ENCODE measurements at places on chromosomes 2 and 18. TPM values are rescaled to one million over a fixed set of nuclear protein-coding genes. Genes with fewer than 3 reads are reported as not detected.

- DNase-seq: no peak
Measured at GRCh38 chr2:47504174-47504810, 101.3 kb downstream of the MSH2 start.

DNA sequence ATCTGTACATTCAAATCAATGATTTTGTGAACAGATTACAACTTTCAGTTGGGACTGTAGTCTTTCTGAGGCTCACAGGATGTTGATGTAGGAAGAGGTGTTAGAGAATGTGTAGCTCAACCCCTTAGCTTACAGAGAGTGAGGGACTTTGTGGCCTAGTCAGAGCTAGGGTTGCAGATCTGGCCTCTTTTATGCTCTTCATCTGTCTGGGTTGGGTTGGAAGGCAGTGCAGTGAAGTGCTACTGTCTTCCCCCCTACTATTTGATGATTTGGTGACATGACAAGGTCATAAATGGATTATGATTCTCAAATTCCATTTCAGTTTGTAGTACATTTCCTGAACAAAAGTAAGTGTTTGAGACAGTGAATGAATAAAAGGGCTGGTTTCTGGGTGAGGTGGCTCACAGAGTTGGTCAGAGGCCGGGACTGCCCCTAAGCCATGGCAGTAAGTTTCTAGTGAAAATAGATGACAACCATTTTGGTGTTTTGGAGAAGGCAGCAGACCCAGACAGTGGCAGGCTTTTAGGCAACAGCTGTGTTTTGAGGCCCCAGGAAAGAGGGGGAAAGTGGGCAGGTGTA, 21.6 kb downstream of the MAP4K4 start:
- DNase-seq: no peak

DNA sequence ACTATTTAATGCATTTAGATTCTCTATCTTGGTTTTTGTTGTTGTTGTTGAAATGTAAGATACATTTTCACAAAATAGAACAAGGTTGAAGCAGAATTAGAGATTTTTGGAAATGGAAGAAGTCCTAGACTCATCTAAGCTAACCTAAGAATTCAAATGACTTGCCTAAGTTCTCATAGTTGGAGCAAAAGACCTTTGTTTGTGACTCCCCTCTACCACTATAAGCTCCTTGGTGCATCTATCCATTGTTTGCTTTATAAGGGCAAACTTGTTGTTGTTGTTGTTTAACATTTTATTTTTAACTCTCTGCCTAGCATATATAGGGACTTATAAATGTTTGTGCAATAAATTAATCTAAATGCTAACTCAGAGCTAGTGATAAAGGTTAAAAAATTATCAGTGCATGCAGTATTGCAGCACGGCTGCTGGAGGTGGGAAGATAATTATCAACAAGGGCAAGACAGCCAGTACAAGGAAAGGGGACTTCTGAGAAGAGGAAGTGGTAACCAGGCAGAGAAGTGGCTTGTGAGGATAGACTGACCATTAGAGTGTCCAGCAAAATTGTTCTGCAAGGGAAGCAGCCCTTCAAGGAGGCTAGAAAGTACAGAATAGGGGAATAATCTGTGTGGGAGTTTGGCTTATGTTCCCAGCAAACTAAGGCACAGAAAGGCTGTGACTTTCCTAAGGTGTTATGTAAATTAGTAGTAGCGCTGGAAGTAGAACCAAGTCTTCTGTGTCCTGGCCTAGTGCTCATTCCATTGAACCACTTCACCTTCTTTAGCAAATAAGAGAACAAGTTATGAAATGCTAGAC, 38.1 kb upstream of the ACYP2 start:
- DNase-seq: no peak

GRCh38 chr2:205543262-205543843, 138.9 kb upstream of the NRP2 start:
- DNase-seq: no peak

- no peak for DNase-seq
Measured at GRCh38 chr18:63440881-63441280, 18.6 kb upstream of the VPS4B start.

GRCh38 chr2:219002395-219003266, 9.4 kb upstream of the CRYBA2 start:
- peak; percentile 98 for DNase-seq

DNA sequence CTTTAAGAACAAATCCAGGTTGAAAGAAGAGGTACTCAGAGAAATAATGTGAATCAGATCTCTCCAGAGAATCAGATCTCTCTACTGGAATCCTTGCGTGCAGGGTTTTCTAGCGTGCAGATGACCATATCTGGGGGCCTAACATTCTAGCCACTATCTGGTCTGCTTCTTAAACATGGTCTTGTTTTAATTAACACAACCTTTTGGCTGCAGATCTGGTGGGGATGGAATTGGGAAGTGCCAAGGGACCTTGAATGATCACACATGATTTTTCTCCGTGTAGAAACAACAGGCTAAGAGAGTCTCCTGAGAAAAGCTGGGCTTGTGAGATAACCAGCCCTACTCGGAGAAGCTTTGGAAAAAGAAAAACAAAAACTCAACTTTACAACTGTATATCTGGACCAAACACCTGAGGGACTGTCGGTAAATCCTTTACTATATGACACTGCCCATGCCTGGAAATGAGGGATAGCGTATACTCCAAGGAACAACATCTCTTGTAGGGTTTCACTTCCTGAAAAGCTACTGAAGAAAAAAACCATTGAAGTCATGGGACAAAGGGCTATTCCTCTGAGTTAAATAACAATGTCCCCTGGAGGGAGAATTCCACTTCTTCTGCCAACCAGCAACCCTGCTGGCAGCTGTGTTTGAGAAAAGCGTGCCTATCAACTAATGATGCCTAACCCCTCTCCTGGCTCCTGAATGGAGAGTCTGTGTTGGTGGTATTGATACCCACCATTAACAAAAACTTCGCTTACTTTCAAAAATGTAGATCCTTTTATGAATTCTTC, 171.0 kb upstream of the REV1 start:
- no peak for DNase-seq

DNA sequence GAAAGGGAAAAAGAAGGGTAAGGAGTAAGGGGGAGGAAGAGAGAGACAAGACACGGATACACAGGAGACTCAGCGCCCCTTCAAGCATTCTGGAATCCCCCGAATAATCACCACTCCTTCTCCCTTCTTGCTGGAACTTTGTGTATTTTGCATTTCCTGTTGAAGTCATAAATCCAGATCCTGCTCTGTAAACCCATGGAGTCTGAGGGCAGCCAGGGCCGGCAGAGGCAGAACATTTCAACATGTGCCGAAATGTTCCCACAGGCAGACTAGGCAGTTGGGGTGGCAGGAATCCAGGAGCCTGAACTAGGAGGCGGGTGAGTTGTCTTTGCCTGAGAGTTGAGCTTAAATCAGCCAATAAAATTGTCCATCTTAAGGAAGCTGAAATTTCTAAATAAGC, 193.1 kb downstream of the SH3RF3 start:
- DNase-seq: no peak

DNA sequence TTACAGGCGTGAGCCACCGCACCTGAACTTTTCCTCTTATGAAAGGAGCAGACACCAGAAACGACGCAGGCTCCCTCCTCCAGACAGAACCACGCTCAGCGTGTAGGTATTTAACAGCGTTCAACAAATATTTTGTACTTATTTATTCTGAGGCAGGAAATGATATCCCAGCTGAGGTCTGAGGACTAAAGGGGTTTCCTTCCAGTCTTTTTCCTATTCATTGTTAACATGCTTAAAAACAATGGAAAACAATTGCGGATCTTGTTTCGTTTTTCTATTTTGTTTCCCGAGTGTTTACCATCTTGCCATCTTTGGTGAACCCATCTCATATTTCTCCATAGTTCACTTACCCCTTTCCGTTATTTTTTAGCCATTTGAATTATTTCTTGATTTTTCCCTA, 43.7 kb upstream of the FOSL2 start:
- no peak for DNase-seq

- peak; percentile 83 for DNase-seq
Measured at GRCh38 chr2:226791056-226791486, 8.5 kb downstream of the IRS1 start.

GRCh38 chr2:150997066-150997465, 264.6 kb downstream of the RBM43 start:
- no peak for DNase-seq

DNA sequence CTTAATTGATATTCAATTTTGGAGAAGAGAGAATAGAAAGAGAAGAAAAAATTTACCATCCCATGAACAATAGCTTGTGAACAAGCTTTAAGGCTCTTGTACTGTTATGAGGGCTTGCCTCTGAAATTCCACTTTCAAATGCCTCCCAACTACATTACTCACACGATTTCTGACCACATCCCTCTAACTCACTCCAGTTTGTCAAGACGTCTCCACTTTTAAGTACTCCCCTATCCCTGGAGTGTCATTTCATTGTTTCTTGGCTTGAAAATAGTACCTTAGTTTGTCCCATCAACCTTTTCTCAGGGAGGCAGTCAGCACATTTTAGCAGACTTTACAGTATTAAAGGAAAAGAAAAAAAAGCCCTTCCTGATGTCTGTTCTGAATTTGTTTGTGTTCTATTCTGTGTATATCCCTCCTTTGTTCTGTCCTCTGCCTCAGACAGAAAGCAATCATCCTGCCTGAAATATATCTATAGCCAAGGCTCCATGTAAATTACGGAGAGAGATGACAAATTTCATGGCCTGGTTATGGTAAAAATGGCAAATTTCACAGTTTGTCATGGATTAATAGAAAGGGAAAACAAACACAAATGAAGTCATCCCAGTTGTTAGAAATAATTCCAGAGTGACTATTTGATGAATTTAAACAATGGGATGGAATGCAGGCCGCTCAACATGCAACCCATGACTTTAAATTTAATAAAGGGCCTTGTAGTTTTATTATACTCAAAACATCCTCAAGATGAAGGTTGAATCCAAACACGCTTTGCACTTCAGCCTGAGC, 228.8 kb downstream of the ETAA1 start:
- DNase-seq: no peak

DNA sequence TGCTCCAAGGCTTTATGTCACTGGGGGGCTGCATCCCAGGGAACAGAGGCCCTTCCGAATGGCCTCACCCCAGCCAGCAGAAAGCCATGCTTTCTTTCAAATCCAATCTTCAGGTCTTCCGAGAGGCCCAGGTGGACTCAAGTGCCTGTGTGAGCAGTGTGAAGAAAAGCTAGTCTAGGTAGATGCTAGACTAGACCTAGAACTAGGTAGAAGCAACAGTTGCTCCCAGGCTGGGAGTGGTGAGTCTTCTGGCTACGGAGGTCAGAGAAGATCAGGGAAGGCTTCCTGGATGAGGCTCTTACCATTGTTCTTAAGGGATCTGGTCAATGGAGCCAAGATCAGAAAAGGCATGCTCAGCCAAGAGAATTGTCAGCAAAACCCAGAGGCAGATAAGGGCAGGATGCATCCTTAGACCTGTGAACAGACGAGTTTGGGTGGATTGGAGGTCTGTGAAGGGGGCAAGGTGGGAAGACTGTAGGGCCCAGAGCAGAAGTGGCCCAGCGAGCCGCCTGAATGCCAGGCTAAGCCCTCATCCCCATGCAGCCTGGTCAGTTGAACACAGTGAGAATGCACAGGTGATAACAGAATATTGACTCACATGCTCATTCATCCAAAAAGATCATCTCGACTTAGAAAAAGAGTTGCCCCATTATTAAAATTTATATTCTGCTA, 110.8 kb downstream of the SMAD7 start:
- DNase-seq: no peak

DNA sequence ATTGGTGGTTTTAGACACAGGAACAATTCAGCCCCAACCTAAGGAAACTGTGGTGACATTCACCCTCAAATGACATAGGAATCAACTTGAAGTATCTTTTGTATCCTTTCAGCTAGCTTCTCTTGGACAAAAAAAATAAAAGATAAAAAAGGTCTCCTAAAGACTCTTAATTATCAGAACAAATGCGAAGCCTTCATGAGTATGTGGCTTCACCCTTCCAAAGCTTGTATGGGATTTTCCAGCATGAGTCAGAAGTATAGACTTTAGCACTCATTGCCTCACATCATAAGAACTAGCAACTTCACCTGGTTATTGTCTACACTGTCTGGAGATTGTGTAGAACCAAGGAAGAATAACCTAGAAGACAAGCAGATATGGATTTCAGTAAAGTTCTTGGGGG, 135.4 kb downstream of the LAMA3 start:
- no peak for DNase-seq

DNA sequence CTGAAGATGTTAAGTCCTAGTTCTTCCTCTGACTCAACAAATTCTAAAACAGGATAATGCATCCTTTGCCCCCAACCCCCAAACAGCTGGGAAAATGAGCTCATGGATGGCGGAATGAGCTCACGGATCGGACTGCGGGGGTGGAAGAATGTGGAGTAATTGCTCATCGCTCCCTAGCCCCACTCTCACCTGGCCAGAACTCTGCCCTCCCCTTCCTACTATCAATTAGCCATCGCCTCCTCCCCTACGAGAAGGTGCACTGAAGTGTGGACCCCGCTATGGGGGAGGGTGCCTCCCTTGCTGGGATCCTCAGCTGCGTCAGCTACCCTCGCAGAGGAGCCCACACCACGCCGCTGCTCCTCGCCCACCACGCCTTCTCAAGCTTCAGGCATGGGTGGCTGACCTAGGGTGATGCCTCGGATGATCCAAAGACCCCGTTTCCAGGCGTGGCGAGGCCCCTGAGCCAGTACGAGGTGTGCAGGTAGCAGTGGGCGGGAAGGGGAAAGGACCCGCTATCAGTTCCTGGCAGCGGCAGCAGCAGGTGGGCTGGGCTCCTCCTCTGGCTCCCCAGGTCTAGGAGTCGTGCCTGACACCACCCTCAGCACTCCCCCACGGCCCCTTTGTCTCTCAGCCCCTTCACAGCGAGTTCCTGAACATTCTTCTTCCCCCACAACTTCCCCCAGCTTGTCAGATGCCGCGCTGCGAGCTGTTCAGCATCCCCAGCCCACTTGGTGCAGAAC, 82.1 kb upstream of the POMC start:
- DNase-seq: peak; percentile 80

GRCh38 chr2:238433300-238433915, 6.7 kb downstream of the ASB1 start:
- no peak for DNase-seq

GRCh38 chr2:47237375-47238334, 82.5 kb upstream of the STPG4 start:
- peak; percentile 45 for DNase-seq

DNA sequence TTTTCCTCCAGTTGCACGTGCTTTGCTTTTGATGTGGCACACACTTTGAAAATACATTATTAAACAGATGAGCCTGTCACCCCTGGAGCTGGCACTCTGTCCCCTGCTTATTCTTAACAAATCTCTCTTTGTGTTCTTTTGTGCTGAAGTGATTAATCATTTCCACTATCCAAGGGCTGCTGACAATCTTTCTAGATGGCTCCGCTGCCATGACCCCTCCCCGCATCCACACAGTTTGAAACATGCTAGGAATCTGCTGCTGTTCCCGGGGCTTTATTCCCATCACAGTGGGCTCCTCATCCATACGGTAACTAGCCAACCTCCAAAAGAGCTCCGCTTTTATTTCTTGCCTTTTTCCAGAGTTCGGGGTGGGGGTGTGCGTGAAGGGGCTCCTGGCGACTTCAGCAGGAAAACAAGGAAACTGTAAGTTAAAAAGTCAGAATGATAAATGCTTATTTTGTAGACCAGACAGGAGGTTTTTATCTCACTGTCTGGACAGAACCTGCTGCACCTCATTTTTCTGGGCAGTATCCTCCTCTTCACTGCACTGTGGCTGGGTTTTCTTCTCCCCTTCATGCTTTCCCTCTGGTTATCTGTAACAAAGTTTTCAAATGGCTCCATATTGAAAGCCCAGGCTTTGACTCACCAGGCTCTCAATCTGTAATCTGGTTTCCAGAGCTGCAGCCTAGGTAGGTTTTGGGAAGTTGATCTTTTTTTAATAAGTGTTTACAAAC, 319.7 kb downstream of the AFF3 start:
- peak; percentile 54 for DNase-seq

Gene FEZ2
- total RNA-seq: 22.7 TPM

Gene RTP5
- not detected for total RNA-seq

Gene OSBPL1A
- total RNA-seq: 48.3 TPM

Gene UGT1A9
- total RNA-seq: not detected

Gene TRIB2
- total RNA-seq: 70.4 TPM

Gene CRACDL
- total RNA-seq: 0.24 TPM

Gene SH3BP4
- 45.8 TPM for total RNA-seq

Measured in H7 (cell line).